CD4-positive, alpha-beta T cell treated with Interleukin-10 for 1 hour (primary cell): ENCODE measurements at places on chromosomes 12 and 14.

- DNase-seq, result no peak
Observed at GRCh38 chr14:75631453-75631831, 29.2 kb downstream of the ERG28 start.

DNA sequence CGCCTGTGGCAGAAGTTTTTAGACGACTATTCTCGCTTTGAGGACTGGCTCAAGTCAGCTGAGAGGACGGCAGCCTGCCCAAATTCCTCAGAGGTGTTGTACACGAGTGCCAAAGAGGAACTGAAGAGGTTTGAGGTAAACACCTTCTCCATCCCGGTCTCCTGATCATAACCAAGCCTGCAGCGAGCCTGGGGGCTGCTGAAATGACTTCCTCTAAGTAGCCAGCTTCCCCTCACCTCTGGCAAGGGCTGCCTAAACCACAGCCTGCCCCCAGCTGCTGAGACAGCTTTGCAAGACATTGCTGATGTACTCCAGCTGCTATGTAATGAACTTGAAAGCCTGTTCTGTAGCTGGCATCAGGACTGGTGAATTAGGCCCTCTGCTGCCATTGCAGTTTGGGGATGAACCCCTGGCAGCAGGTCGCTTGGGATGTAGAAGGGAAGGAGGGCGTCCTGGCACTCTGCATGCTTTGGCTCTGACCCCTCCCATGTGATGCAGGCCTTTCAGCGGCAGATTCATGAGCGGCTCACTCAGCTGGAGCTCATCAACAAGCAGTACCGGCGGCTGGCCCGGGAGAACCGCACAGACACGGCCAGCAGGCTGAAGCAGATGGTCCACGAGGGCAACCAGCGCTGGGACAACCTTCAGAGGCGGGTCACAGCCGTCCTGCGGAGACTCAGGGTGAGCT, 84.6 kb downstream of the ESR2 start:
- DNase-seq, result no peak

DNA sequence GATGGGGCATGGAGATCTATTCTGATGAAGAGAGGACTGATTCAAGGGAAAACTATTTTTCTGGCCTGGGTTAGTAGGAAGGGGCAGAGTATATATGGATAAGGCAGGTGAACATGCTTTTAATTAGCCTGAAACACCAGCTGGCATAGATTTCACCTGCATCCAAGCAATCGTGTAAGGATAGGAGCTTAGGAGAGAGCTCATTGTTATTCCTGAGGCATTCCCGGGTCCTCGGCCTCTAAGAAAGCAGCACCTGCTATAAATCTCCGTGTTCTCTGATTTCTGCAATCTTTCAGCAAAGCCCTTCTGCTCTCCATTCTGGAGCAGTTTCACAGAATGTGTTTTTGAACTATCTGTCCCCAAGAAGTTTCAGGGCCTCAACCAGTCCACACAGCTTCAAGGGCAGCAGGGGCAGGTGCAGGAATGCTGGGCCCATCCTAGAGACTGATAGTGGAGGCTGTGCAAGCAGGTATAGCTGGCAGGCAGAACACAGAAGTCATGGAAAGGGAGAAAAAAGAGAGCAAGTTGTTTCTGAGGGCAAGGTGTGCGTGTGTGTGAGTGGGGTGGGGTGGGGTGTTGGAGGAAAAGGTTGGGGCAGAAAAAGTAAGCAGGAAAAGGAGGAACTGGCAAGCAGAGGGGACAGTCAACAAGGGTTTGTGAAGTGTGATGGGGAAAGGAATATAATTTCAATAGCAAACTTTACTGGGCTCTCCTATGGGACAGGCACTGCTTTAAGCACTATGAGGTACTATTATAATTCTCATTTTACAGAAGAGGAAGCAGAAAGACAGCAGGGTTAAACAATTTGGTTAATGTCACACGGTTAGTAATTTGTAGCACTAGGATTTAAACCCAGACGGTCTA, 203.7 kb upstream of the SSTR1 start:
- no peak for DNase-seq

DNA sequence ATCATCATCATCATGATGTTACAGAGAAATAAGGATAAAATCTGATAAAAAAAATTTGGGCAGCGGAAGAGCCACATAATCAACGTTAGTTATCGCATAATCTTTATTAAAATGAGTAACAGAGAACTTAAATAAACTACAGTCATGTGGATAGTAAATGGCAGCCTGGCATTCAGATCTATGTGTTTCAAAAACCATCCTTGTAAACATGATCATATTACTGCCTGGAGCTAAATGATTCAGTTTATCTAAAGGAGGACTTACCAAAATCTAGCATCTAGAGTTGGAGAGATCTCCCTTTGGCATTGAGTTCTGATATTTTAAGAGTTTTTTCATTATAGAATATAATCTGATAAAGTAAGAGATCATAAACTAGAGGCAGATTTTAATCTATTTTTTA, 200.1 kb upstream of the MGAT4C start:
- no peak for DNase-seq

- no peak for DNase-seq
Observed at GRCh38 chr14:48435221-48435620, 759.8 kb upstream of the MDGA2 start.

DNA sequence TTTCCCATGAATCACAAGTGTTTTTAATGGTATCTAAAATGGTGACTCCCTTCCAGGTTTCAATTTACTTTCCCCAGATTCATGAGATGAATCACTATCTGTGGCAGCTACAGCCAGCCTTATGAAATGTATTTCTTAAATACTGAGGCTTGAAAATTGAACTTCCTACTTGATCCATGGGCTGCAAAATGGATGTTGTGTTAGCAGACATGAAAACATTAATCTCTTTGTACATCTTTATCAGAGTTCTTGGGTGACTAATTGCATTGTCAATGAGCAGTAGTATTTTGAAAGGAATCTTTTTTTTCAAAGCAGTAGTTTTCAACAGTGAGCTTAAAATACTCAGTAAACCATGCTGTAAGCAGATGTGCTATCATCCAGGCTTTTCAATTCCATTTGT, 250.8 kb downstream of the SLC6A15 start:
- no peak for DNase-seq

DNA sequence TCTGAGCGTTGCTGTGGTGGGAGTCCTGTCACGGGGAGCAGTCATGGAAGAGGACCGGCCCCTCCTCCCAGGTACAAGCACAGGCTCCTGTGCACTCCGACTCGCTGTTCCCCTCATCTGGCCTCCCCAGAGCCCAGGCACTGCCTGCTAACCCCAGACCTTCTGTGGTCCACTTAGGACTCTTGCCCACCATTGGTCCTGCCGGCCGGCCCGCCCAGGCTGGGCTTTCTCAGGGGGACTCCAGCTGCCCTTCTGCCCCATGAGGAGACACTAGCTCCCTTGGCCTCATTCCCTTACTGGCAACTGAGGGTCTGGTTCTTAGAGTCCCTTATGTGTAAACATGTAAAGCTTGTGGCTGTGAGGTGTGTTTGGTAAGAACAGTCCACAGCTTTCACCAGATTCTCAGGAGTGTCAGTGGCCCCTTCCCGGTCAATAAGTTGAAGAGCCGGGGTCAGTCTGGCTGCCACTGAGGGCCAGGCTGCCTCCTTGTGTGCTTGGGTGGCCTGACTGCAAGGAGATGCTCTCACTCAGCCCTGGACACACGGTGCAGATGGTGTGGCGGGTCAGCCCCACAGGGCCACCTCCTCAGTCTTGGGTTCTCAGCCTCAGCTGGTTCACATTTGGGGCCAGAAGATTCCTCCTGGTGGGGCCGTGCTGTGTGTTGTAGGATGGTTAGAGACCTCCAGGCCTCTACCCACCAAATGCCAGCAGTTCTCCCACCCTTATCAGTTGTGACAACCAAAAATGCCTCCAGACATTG, 43.6 kb downstream of the DDX51 start:
- no peak for DNase-seq

GRCh38 chr14:92026548-92027190, 13.2 kb downstream of the TRIP11 start:
- no peak for DNase-seq

DNA sequence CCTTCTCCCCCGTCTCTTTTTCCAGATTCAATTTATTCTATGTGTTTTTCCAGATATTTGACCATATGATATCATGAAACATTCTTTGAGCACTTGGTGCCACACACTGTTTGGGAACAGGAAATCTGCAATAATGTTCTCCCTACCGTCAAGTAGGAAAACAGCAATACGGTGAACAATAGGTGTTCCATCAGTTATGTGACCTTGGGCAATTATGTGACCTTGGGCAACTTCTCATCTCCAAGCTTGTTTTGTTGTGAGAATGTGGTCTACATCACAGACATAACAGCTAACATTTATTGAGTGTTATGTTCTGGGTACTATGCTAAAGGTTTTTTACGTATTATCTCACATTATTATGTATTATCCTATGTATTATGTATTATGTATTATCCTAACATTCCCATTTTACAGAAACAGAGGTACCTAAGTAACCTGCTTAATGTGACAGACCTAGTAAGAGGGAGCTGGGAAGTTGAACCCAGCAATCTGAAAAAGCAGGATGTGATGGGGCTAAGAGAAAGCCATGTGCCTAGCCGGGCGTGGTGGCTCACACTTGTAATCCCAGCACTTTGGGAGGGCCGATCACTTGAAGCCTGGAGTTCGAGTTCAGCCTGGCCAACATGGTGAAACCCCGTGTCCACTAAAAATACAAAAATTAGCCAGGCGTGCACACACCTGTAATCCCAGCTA, 1.2 kb upstream of the NEK9 start:
- DNase-seq, result no peak

- no peak for DNase-seq
Observed at GRCh38 chr14:101788016-101788635, 26.6 kb downstream of the PPP2R5C start.

DNA sequence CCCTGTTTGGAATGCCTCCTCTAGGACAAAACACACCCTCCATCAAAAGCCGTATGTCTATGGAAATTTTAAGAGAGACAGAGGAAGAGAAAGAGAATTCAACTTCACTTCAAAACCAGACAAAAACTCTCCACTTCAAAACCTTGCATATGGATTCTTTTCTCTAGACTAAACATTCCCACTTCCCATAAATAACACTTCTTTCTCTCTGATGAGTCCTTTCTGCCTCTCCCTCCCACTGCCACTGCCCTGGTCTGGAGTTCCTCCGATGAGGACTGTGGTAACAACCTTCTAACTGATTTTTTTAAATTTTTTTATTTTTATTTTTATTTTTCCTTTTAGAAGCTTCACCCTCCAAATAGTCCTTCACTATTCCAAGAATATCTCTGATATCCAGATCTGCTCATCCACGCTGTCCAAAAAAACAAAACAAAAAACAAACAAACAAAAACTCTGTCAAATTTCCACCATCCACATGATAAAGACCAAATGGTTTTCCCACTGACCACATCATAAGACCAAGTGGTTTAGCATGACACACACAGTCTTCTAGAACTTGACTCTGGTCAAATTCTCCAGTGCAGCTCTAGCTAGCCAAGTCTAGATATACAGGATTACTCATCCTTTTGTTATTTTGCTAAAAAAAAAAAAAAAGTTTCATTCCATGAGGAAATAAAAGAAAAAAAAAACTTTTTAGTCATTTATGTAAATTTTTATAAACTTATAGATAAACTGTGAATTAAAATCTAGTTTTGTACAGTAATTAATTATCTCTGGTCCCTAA, 256.0 kb downstream of the PPFIA2 start:
- no peak for DNase-seq

GRCh38 chr12:28191051-28192048, 1.1 kb downstream of the CCDC91 start:
- DNase-seq, result peak; percentile 74

DNA sequence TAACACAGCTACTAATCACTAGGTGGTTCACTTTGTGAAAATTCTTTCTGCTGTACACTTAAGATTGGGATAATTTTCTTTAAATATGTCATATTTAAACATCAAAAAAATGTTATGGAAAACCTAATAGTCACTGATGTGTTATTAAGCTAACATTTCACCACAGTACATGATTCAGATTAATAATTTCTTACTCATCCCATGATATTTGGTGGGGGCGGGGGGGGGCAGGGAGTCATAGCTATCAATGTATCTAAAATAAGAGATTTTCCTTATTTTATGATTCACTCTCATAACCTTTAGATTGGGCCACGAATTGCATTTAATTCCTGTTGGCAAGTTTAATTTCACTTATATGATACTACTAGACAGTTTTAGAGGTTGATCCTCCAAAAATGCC, 88.8 kb downstream of the KCNH5 start:
- no peak for DNase-seq

- peak; percentile 64 for DNase-seq
Observed at GRCh38 chr12:9925705-9926393, 6.3 kb downstream of the CLEC2A start.

DNA sequence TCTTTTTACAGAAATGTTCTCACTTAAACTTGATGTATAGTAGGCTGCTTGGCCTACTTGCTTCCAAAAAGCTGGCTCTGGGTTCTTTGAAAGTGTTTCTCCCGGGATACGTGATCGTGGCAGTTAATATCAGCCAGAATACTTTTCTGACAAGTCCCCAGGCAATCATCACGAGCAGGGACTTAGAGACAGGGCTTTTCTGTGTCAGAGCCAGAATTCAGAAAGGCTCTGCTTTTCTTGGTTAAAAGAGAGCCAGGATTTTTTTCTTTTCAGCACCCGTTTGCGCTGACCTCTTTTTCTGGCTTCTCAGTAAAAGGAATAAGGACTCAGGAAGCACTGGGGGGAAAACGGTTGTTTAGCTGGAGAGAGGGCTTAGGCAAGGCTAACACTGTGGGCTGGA, 57.8 kb upstream of the ARHGAP5 start:
- DNase-seq, result no peak

DNA sequence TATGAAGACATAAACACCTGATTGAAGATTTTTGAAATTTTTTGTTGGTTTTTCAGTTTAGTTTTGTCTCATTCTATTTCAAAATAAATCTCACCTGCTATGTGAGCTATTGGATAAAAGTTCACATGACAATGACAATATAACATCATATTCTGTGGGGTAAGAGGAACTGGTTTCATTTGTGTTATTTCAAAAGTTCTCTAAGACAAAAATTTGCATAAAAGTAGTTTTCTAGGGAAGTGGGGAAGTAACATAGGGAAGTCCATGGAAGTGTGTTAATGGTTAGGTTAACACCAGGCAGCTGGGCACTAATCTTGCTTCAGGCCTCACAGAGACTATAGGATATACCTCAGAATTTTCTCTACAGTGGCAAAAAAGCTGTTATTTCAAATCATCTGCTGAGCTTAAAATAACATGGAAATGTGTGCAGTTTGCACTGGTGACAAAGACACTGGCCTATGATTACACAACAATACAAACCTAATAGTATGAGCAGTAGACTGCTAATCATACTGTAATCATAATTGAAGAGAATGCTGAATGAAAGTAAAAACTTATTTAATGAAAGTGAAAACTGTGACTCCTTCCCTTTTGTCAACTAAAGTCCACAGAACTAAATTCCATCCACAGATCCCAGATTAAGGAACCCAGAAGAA, 710.6 kb upstream of the TMEM132C start:
- DNase-seq, result no peak
